ENCODE measurements at places on chromosomes 5 and 9. TPM values are rescaled to one million over a fixed set of nuclear protein-coding genes. Genes with fewer than 3 reads are reported as not detected.

GRCh38 chr5:145854651-145855258, 18.1 kb downstream of the GRXCR2 start:
- no peaks in the 10 kb centered on the region for H3K36me3 ChIP-seq
- peaks cover 14% of the 10 kb centered on the region for H3K4me1 ChIP-seq
- H3K27me3 ChIP-seq, result peaks cover 6% of the 10 kb centered on the region

DNA sequence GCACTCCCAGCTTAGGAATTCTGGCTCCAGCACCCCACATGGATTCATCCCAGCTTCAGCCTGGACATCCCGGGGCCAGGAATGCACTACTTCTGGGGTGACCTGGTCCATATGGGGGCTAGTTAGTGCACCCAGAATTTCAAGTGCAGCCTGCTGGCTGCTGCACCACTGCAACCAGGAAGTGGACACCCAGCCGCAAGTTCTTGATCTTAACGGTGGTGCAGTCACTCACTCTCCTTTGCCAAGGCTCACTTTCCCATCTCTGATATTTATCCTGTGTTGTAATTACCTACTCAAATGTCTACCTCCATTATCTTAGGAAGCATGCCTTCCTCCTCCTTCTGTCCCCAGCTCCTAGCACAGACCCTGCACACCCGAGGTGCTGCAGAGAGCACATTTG, 26.2 kb upstream of the RAB14 start:
- peaks cover 3% of the 10 kb centered on the region for H3K27me3 ChIP-seq
- no peaks in the 10 kb centered on the region for H3K4me1 ChIP-seq
- no peaks in the 10 kb centered on the region for H3K36me3 ChIP-seq
- H3K27ac ChIP-seq, result no peak overlapping the region

OMD gene
- total RNA-seq, result not detected

LMX1B gene
- 9.1 TPM for total RNA-seq

DNA sequence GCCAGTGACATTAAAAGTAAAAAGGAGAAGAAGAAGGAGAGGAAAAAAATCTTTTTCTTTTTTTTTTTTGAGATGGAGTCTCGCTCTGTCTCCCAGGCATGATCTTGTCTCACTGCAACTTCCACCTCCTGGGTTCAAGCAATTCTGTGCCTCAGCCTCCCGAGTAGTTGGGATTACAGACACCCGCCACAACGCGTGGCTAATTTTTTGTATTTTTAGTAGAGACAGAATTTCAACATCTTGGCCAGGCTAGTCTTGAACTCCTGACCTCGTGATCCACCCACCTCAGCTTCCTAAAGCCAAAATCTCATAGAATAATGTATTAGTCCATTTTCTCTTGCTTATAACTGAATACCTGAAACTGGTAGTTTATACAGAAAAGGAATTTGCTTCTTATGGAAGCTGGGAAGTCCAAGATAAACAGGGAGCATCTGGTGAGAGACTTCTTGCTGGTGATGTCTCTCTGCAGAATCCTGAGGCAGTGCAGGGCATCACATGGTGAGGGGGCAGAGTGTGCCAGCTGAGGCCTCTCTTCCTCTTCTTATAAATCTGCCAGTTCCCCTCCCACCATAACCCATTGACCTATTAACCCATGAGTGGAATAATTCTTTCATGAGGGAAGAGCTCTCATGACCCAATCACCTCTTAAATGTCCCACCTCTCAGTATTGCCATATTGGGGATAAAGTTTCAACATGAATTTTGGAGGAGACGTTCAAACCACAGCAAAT, 466.3 kb downstream of the GADD45G start:
- H3K4me3 ChIP-seq, result no peak overlapping the region
- no peak overlapping the region for H3K27ac ChIP-seq
- H3K27me3 ChIP-seq, result peaks cover 24% of the 10 kb centered on the region
- H3K36me3 ChIP-seq, result no peaks in the 10 kb centered on the region
- DNase-seq, result no peak
- no peaks in the 10 kb centered on the region for H3K4me1 ChIP-seq

DNA sequence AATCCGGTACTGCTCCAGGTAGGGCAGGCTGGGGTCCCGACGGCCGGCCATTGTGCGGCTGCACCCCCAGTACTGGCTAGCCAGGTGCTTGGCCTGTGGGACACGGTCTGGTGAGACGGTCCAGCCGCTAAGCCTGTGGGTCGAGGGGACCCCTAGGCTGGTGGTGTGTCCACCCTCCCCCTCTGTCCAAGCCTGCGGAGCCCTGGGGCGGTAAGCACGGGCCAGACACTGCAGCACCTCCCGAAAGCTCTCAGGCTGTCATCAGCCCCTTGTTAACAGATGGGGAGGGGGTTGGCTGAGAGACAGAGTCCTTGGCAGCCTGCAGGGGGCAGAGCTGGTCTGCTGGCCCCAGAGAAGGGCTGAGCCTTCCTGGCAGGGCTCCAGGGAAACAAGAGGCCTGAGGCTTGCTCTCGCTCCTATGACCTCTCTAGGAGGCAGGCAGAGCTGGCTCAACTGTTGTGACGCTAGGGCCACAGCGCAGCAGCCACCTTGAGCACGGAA, 11.8 kb upstream of the MRNIP start:
- H3K27me3 ChIP-seq, result no peaks in the 10 kb centered on the region
- H3K36me3 ChIP-seq, result peaks cover 15% of the 10 kb centered on the region
- no peak overlapping the region for H3K4me3 ChIP-seq
- H3K4me1 ChIP-seq, result no peaks in the 10 kb centered on the region
- DNase-seq, result no peak
- peak overlapping the region; percentile 41 for H3K27ac ChIP-seq

GABRG2 gene
- 0.81 TPM for total RNA-seq

- no peak for DNase-seq
- H3K36me3 ChIP-seq, result no peaks in the 10 kb centered on the region
- no peaks in the 10 kb centered on the region for H3K4me1 ChIP-seq
- no peak overlapping the region for H3K4me3 ChIP-seq
- no peak overlapping the region for H3K27ac ChIP-seq
Observed at GRCh38 chr5:107232788-107233187, 437.9 kb downstream of the EFNA5 start.

DNA sequence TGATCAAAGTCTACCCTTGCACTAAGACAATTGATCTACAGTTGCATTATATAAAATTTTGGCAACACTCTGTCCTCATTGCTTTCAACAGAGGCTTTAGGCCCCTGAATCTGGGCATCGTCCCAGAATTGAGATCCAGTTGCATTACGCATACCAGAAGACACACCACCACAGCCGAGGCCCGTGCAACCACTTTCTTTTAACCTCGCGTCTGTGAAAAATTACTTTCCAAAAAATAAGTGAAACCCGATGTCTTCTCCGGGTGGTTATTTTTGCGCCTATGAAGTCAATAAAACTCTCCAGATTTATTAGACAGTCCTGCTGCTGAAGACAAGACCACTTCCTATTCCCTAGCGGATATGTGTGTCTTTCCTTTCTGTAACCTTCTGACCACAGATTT, 52.1 kb upstream of the NFIB start:
- H3K4me1 ChIP-seq, result peaks cover 11% of the 10 kb centered on the region
- no peaks in the 10 kb centered on the region for H3K36me3 ChIP-seq
- no peak overlapping the region for H3K4me3 ChIP-seq
- no peak overlapping the region for H3K27ac ChIP-seq
- no peaks in the 10 kb centered on the region for H3K27me3 ChIP-seq

HMCN2 gene
- 0.26 TPM for total RNA-seq

LCN9 gene
- total RNA-seq, result 0.57 TPM

GRCh38 chr5:10702040-10702629, 58.9 kb downstream of the DAP start:
- H3K36me3 ChIP-seq, result no peaks in the 10 kb centered on the region
- H3K4me1 ChIP-seq, result peaks cover 1% of the 10 kb centered on the region
- no peak overlapping the region for H3K4me3 ChIP-seq
- H3K27ac ChIP-seq, result no peak overlapping the region

GRCh38 chr5:134083517-134083916, 31.0 kb upstream of the TCF7 start:
- H3K4me1 ChIP-seq, result peaks cover 2% of the 10 kb centered on the region
- peaks cover 8% of the 10 kb centered on the region for H3K27me3 ChIP-seq
- H3K27ac ChIP-seq, result no peak overlapping the region

DNA sequence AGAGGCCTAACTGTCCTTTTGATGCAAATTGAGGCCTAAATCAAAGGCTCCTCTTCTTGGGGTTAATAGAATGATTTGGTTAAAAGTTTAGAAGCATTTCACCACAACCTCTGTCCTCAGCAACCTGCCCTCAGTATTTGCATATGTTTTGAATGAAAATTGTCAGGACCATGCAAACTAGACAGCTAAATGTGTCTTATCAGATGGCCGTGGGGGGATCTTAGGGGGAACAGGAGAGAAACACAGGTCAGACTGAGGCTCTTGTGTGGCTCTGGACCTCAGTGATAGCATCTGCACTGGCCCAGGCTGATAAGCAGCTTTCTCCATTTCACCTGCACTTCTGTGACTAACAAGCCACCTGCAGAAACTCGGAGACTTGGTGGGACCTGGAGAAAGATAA, 49.0 kb downstream of the FOXI1 start:
- DNase-seq, result no peak
- no peaks in the 10 kb centered on the region for H3K27me3 ChIP-seq
- H3K4me1 ChIP-seq, result peaks cover 16% of the 10 kb centered on the region

SLC23A1 gene
- total RNA-seq, result 0.48 TPM

STRBP gene
- 87.3 TPM for total RNA-seq

GABRA6 gene
- total RNA-seq, result not detected

GRXCR2 gene
- not detected for total RNA-seq

GRCh38 chr5:178246624-178247279, 14.2 kb upstream of the PHYKPL start:
- no peaks in the 10 kb centered on the region for H3K4me1 ChIP-seq
- no peak for DNase-seq
- H3K27ac ChIP-seq, result peak overlapping the region; percentile 78
- no peaks in the 10 kb centered on the region for H3K36me3 ChIP-seq

- peaks cover 24% of the 10 kb centered on the region for H3K4me1 ChIP-seq
- H3K27ac ChIP-seq, result peak overlapping the region; percentile 93
- no peak overlapping the region for H3K4me3 ChIP-seq
- H3K36me3 ChIP-seq, result no peaks in the 10 kb centered on the region
- no peaks in the 10 kb centered on the region for H3K27me3 ChIP-seq
Observed at GRCh38 chr9:116870566-116870965, 183.5 kb downstream of the TRIM32 start.

CLIC3 gene
- total RNA-seq, result 0.64 TPM

GRCh38 chr9:86983249-86983619, 35.9 kb upstream of the GAS1 start:
- H3K4me1 ChIP-seq, result peaks cover 3% of the 10 kb centered on the region
- no peak overlapping the region for H3K27ac ChIP-seq
- no peak overlapping the region for H3K4me3 ChIP-seq
- peaks cover 22% of the 10 kb centered on the region for H3K27me3 ChIP-seq
- H3K36me3 ChIP-seq, result no peaks in the 10 kb centered on the region
